Transverse colon (tissue), 4 donors: ENCODE measurements at places on chromosomes 13 and 19. TPM values are rescaled to one million over a fixed set of nuclear protein-coding genes. Genes with fewer than 3 reads are reported as not detected.

The CKAP2 gene
- total RNA-seq, result 7.1 TPM

The CCL25 gene
- total RNA-seq, result not detected

The AP1M2 gene
- 77.8 TPM for total RNA-seq

DNA sequence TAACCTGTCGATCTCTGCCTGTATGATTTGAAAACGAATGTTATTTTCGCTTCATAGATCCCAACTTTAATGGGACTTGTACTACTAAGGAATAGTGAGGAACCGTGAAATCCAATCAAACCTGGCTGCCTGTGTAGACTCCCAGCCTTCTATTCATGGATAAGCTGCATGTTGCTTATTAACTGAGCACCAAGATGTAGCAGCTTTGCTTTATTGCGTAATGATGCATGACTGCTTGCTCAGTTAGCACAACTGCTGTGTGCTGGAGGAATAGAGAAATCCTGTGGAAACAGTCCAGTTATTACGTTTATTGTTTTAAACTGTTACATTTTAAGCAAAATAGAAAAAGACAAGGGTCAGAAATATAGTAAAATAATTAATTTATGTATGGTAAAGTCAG is 108.2 kb downstream of the SHISA2 start:
- no peak for DNase-seq
- no peak overlapping the region for H3K4me3 ChIP-seq
- no peaks in the 10 kb centered on the region for H3K4me1 ChIP-seq
- no peaks in the 10 kb centered on the region for H3K27me3 ChIP-seq

DNA sequence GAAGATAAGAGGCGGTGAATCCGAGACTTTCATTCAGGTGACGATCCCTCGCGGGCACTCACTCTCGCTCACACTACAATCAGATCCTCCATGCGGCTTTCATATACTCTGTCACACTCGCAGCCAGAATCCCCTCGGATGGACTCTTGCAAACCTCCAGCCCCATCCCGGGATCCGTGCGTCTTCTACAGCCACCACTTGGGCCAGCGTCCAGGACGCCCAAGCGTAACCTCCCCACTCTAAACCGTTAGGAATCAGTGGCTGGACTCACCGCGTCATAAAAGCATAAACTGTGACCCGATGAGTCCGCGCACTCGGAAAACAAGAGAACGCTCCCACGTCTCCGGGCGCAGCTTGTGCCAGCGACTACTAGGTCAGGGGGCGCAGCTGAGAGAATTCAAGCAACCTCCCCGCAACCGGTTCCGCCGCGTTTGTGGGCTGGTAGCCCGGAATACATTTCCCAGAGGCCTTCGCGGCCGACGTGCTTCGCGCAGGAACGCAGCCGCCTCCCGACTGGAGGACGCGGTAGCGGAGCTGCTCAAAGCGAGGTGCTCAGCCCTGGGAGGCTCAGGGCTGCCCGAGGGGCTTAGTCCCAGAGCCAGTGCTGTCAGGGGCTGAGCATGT is 27.6 kb downstream of the ZNF607 start:
- peak; percentile 84 for DNase-seq
- peaks cover 5% of the 10 kb centered on the region for H3K36me3 ChIP-seq
- H3K27ac ChIP-seq, result peak overlapping the region; percentile 72
- H3K4me3 ChIP-seq, result peak overlapping the region; percentile 69

DNA sequence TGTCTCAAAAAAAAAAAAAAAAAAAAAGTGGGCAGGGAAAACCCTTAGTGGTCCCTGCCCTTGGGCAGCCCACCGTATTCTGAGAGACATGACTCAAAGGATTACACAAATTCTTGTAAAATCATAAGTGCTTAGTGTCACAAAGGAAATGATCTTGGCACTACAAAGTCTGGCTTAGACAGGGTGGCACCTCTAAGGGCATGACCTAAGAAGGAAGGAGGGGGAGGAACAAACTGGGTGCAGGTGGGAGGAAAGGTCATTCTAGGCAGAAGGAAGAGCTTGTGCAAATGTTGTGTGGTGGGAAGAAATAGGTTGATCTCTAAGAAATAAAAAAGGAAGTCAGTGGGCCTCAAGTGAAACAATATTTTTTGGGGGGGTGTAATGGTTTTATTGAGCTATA is 10.4 kb downstream of the PNPLA6 start:
- H3K36me3 ChIP-seq, result no peaks in the 10 kb centered on the region
- no peak overlapping the region for H3K27ac ChIP-seq
- no peaks in the 10 kb centered on the region for H3K27me3 ChIP-seq
- H3K4me3 ChIP-seq, result no peak overlapping the region
- DNase-seq, result no peak

GRCh38 chr19:52200044-52200443 is 10.2 kb downstream of the PPP2R1A start:
- H3K36me3 ChIP-seq, result peaks cover 15% of the 10 kb centered on the region
- H3K27me3 ChIP-seq, result no peaks in the 10 kb centered on the region
- DNase-seq, result no peak

GRCh38 chr19:24040621-24041020 is 46.4 kb upstream of the ZNF254 start:
- no peak overlapping the region for H3K4me3 ChIP-seq
- H3K27me3 ChIP-seq, result no peaks in the 10 kb centered on the region
- DNase-seq, result no peak

- no peaks in the 10 kb centered on the region for H3K27me3 ChIP-seq
- H3K36me3 ChIP-seq, result no peaks in the 10 kb centered on the region
- peak within 1 kb of the TSS; percentile 50 for H3K27ac ChIP-seq
- DNase-seq, result peak; percentile 34
Observed at GRCh38 chr13:98977568-98978265, at the start of gene DOCK9. DOCK9 (minus strand) TSS chr13:98978064; CDS start chr13:98977909, 155 bp downstream.

GRCh38 chr13:89695343-89696257 is 1651.9 kb upstream of the MIR17HG start:
- H3K4me1 ChIP-seq, result no peaks in the 10 kb centered on the region
- no peaks in the 10 kb centered on the region for H3K36me3 ChIP-seq
- H3K27me3 ChIP-seq, result no peaks in the 10 kb centered on the region
- no peak overlapping the region for H3K4me3 ChIP-seq
- no peak overlapping the region for H3K27ac ChIP-seq
- DNase-seq, result peak; percentile 9
